ENCODE measurements at places on chromosomes 6 and 20.

DNA sequence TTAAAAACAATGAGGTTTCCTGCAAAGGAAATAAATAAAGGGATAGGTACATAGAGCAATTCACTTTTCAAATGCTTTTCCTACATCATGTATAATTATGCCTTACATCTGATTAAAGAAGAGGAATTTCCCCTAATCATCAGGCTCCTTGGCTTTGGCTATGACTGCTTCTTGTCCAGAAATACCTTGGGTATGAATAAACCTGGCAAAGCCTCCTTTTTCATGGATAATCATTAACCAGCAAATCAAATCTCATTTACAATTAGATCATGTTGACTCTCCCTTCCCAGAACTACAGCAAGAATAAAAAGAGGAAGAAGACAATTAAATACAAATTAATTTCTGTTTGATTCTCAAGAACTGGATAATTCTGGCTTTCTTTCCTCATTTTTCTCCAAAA is 58.0 kb upstream of the CD2AP start:
- DNase-seq, result no peak

- DNase-seq, result no peak
Observed at GRCh38 chr6:97316978-97317377, 34.0 kb upstream of the MMS22L start.

GRCh38 chr20:47546184-47547033 is 44.7 kb downstream of the NCOA3 start:
- DNase-seq, result no peak

DNA sequence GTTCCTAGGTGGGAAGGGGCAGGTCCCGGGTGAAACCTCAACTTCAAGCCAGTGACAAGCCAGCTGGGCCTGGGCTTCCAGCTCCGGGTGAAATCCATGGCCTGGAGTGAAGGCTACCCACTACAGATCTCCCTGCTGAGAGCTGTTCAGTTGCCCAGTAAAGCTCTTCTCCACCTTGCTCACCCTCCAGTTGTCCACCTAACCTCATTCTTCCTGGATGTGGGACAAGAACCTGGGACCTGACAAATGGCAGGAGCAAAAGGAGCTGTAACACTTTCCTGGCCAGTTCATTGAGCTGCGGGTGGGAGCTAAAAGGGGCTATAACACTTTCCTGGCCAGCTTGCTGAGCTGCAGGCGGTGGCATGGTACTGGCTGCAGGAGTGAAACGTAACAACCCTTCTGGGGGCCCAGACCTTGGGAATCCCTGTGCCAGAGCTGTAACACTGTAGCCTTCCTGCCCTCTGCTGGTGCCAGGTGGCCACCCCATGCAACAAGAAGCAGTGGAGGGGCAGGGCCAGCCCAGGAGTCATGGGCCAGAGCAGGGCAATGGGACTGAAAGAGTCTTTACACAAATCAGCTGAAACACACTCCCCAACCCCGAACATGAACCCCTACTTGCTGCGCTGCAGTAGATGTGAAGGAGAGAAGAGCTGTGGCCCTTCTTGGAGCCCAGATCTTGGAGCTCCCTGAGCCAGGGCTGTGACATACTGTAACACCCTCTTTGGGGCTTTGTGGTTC is 3.6 kb upstream of the HINT3 start:
- DNase-seq, result no peak

GRCh38 chr6:14822679-14823078 is 423.2 kb upstream of the JARID2 start:
- DNase-seq, result no peak

- DNase-seq, result no peak
Observed at GRCh38 chr6:133093956-133094355, 147.2 kb upstream of the EYA4 start.

DNA sequence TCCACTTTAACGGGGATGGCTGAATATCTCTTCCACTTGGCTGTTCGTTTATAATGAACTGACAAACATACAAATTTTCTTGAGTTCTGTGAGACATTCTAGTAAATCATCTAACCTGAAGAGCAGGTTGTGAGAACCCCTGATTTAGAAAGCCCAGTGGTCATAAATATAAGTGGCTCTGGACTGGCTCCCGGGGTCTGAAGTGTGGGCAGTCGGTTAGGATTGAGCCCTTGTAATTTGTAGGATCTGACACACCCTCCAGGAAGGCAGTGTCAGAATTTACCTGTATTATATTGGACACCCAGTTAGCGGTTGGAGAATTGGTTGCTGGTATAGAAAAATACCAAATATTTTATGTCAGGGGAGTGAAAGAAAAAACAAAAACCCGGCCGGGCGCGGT is 6.8 kb upstream of the GMEB2 start:
- DNase-seq, result no peak

- no peak for DNase-seq
Observed at GRCh38 chr6:30687659-30688431, 1.4 kb upstream of the PPP1R18 start.

GRCh38 chr20:2519115-2519809 is 10.5 kb upstream of the ZNF343 start:
- DNase-seq, result no peak
